ENCODE measurements at places on chromosomes 12 and 14.

- DNase-seq = peak; percentile 95
Measured at GRCh38 chr12:24742378-24742777, 206.5 kb downstream of the BCAT1 start.

- DNase-seq = no peak
Measured at GRCh38 chr12:45977620-45978019, 12.8 kb downstream of the SCAF11 start.

GRCh38 chr12:119592232-119592631 lies 1.3 kb upstream of the TMEM233 start:
- no peak for DNase-seq

GRCh38 chr14:85417396-85417795 lies 112.5 kb upstream of the FLRT2 start:
- no peak for DNase-seq

- no peak for DNase-seq
Measured at GRCh38 chr12:24848941-24849477, 99.9 kb downstream of the BCAT1 start.

DNA sequence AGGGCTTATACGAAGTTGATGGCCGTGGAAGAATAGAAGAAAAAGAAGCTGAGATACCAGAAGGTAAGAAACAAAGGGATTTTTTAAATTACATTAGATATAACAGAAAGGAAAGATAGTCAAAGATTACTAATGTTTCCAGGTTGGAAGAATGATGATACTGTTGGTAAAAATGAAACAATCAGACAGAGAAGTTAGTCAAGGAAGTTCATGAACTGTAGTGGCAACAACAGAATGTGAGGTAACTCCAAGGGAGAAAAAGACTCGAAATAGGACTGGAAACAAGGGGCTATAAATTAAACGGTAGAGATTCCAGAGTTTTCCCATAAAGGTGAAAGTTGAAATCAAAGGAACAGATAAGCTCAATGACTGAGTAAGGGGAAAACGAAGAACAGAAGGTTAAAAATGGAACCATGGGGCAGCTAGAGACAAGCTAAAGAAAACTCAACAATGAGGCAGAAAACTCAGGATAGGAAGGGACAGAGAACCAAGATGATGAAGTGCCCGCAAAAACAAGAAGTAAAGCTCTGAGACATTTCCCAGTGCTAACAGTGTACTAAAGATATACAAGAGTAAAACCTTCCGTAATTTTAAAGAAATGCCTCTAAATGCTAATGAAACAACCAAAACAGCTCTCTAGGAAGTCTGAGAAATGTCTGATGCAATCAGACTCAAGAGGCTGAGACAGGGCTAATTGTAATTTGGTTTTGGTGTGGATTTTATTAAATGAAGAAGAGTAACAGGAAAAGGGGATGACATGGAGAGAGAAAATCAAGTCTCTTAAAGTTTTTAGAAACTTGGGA lies 70.0 kb downstream of the PPP2R5E start:
- peak; percentile 76 for DNase-seq

- no peak for DNase-seq
Measured at GRCh38 chr12:89879766-89880165, 171.1 kb upstream of the ATP2B1 start.

DNA sequence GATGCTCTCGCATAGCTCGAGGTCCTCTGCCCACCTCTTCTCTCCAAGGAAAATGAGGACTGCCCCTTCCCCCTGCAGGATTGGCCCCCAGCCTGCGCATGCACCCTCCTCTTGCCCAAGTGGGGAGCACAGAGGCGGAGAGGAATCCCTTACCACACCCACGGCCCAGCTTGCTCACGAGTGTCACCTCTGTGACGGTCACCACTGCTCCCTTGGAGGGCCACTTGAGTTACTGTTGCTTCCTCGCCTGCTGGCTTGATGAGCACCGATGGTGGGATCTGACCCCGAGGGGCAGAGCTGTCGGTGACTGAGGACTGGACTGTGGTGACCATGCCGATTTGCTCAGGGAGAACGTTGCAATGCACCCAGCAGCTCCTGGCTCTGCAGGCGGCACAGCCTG lies 41.7 kb downstream of the FOXN4 start:
- DNase-seq = no peak

DNA sequence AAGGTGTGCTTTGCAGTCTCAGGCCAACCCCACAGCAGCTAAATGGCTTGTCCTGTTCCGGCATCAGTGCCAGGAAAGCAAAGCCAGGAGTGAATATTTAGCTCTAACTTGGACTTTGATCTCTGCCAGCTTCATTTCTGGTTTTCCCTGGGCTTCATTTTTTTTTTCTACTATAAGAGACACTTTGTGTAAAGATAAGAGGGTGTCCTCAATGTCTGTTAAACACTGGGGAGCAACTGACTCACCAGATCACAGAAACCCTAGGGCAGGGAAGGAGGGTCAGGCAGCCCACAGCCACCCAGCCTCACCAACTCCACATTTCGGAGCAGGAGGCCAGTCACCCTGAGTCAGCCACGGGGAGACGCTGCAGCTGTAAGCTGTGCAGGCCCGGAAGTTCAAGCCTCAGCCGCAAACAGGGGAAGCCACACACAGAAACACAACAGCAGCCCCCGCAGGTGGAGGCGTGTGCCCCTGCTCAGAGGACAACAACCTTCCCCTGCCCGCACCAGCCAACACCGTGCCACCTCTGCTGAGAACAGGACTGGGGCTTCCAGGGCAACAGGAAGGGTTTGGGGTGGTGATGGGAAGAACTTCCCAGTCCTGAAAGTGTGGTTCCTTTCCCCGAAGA lies 6.3 kb downstream of the TNFRSF1A start:
- DNase-seq = peak; percentile 87

- DNase-seq = peak; percentile 88
Measured at GRCh38 chr12:10721651-10722501, 1.2 kb downstream of the YBX3 start.

GRCh38 chr14:31944256-31945073 lies 132.6 kb upstream of the ARHGAP5 start:
- DNase-seq = no peak

DNA sequence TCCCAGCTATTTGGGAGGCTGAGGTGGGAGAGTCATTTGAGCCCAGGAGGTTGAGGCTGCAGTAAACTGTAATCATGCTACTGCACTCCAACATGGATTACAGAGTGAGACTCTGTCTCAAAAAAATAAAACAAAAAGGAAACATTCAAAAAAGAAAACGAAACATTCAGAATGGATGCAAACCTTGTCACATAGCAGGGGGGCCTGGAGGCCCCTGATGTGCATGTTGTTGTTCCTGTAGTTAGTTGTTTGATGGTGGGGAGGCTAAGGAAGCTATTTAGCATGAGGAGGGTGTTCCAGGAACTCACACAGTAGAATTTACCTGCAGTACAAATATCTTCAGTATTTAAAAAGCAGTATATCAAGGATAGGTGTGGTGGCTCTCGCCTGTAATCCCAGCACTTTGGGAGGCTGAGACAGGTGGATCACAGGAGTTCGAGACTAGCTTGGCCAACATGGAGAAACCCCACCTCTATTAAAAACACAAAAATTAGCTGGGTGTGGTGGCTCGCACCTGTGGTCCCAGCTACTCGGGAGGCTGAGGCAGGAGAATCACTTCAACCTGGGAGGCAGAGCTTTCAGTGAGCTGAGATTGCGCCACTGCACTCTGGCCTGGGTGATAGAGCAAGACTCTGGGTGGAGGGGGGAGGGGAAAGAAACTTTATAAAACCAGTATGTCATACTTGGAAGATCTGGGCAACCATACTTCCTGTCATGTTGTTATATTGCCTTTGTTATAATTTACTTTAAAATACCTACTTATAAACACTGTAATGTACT lies 17.6 kb upstream of the AEBP2 start:
- peak; percentile 32 for DNase-seq

DNA sequence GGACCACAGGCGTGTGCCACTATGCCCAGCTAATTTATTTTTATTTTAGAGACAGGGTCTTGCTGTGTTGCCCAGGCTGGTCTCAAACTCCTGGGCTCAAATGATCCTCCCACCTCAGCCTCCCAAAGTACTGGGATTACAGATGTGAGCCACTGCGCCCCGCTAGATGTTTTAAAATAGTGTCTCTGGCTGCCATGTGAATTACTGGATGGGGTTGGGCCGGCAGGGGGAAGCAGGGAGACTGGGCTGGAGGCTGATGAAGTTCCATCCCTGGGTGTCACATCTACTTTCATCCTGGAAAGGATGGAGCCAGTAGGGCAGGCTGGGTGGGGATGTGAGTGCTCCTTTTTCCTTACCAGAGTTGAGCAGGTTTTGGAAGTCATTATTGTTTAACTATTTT lies 46.1 kb downstream of the DNAH10 start:
- DNase-seq = no peak

GRCh38 chr14:74551431-74552371 lies 58.1 kb downstream of the ISCA2 start:
- DNase-seq = no peak

- DNase-seq = no peak
Measured at GRCh38 chr12:73374360-73374759, 1102.2 kb downstream of the TRHDE start.

DNA sequence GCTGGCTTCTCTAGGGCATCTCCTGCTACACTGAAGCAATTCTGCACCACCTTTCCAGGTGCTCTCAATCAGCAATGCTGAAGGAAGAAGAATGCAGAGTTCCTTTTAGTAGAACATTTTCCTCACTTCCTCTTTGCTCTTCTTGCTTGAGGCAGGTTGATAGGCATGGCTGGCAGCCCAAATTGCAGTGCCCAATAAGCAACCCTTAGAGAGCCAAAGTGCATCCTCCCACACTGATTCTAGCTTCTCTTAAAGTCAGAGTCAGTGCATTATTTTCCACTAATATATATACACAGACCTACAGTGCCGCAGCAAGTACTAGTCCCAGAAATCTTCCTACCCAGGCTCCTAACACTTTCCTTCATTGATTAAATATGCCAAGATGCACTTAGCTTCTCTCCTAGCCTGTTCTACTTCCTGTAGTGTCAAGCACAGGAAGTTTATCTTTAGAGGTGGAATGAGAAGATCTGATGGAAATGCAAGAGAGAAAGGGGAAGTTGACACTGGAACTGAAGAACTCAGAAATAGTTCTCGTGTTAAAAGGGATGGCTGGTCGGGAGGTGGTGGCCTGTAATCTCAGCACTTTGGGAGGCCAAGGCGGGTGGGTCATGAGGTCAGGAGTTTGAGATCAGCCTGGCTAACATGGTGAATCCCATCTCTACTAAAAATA lies 132.7 kb downstream of the SSPN start:
- DNase-seq = peak; percentile 84

GRCh38 chr12:118063576-118064391 lies 2.8 kb upstream of the WSB2 start:
- no peak for DNase-seq

DNA sequence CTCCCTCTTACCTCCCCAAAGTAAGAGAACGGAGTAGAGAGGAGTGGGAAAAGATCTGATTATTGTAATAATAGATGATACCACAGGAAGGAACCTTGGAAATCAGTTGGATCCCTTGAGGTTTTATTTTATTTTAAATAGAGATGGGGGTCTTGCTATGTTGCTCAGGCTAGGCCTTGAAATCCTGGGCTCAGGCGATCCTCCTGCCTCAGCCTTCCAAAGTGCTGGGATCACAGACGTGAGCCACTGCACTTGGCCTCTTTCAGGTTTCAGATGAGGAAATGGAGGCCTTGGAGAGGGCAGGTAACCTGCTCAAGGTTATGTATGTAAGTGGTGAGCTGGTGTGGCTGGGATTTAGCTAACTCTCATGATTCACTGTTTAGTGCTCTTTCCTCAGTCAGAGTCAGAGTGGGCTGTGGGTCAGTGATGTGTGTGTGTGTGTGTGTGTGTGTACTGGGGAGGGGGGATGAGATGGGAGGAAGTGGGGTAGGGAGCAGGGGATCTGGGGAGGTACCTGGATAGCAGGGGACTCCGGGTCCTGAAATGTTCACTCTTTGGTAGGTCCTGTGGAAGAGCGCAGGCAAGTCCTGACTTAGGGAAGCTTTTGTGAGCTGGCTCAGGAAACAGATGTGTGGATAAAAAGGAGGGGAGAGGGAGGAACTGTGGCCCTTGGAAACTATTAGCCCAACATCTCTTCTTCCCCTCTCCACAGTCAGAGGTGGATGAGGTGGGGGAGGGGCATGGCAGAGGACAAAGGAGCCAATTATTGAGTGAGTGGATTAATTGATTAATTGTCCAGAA lies 4.7 kb upstream of the CISTR start:
- DNase-seq = no peak

DNA sequence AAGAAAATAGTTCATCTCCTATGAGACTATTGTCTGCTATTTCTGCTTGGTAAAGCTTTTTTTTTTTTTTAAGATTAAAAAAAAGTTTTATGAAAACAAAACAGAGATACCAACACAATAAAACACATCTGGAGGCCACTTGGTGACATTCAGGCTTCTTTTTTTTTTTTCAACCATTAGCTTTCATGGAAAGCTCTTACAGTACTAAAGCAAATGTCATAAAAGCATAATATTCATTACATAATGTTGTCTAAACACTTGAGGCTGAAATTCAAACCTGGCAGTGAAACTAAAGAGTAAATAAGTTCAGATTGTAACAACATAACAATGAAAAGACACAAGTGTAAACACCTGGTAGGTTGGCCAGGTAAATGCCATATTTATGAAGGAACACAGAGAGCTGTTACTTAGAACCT lies 14.7 kb downstream of the PRICKLE1 start:
- no peak for DNase-seq

- no peak for DNase-seq
Measured at GRCh38 chr14:44896275-44897040, 65.3 kb downstream of the KLHL28 start.

DNA sequence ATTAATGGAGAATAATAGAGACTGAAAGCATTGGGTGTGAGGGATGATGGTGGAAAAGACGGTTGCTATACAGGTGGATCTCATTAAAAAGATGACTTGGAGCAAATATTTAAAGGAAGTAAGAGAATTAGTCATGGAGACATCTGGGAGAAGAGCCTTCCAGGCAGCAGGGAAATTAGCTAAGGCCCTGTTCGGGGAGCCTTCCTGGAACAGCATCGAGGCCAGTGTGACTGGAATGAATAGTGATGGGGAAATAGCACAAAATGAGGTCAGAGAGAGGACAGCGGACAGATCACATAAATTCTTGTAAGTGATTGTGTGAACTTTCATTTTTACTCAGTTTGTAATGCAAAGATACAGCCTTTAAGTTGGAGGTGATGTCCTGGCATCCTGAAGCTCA lies 842.3 kb downstream of the SLC6A15 start:
- DNase-seq = no peak

DNA sequence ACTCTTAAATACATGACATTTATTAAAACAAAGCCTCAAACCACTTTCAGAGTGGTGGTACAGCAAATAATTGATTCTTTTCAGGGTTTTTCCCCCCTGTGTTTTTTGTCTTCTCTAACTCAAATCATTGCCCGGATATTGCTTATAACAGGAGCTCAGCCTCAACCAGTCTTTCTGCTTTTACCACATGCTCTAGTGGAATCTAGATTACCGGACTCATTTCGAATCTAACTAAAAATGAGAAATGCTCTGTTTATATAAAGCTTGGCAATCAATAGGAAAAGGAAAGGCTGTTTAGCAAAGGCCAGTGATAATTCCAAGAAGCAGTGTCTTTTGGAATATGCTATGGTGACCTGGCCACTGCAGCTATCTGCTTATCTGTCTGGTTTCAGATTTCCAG lies 161.5 kb downstream of the ETV6 start:
- no peak for DNase-seq
